ENCODE measurements at places on chromosomes 3 and 15.

- no peak for DNase-seq
These were observed 235.4 kb downstream of the PYDC2 start for GRCh38 chr3:191696348-191696747.

DNA sequence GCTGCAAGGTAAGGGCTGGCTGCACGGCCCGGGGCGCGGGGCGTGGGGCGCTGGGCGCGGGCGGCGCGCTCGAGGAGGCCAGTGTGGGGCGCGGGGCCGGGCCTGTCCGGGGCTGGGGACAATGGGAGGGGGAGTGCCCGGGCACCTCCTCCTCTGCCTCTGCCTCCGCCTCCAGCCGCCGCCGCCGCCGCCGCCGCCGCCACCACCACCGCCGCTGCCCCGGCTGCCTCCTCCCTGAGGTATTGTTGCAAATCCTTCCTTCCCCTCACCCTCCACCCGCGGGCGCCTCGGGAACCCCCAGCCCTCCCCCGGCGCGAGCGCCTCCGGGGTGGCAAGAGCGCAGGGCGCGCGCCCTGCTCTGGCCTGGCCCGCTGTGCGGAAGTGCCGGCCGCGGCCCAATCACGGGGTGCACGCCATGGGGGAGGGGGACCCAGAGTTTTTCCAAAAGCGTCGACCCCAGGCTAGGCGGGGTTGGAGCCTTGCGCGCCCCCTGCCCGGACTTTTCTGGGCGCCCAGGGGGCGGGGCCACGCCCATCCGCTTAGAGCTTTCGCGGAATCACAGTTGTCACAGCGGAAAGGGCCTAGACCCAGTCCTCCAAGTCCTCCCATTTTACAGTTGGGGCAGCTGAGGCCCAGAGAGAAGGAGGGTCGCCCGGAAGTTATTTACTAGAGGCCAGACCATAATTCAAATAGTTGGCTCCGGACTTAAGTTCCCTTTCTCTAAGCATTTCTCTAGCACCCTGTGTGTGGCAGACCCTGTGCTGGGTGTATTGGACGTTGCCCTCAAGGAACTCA lies at the start of gene LPP:
LPP (plus strand) TSS at position 144 of the 795 bp plus-strand sequence. CDS start 251,964 bp downstream, outside the sequence.
- peak; percentile 90 for DNase-seq

GRCh38 chr3:195286115-195286872 lies 15.3 kb upstream of the XXYLT1 start:
- DNase-seq = no peak

- no peak for DNase-seq
These were observed 9.8 kb downstream of the KCNMB2 start for GRCh38 chr3:178546079-178546478.

GRCh38 chr3:195159814-195160165 lies 111.2 kb downstream of the XXYLT1 start:
- no peak for DNase-seq

GRCh38 chr3:139238281-139239030 lies 105.4 kb upstream of the MRPS22 start:
- DNase-seq = no peak

DNA sequence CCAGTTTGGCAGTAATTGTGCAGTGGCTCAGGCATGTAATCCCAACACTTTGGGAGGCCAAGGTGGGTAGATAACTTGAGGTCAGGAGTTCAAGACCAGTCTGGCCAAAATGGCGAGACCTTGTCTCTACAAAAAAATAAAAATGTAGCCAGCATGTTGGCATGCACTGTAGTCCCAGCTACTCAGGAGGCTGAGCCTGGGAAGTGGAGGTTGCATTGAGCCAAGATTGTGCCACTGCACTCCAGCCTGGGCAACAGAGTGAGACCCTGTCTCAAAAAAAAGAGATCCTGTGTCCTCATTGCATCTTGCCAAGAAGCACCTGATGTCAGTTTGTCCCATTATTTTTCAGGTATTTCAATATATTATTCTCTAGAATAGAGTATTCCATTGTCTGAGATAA lies 61.8 kb downstream of the CRTC3 start:
- DNase-seq = no peak

- no peak for DNase-seq
These were observed 56.2 kb upstream of the PTPRG start for GRCh38 chr3:61505197-61505596.

GRCh38 chr15:39333393-39333792 lies 247.5 kb upstream of the THBS1 start:
- DNase-seq = no peak

- DNase-seq = peak; percentile 85
These were observed 217.1 kb upstream of the TPRG1 start for GRCh38 chr3:188954590-188955208.

- DNase-seq = no peak
These were observed 3.9 kb downstream of the NSUN3 start for GRCh38 chr3:94066506-94067500.

DNA sequence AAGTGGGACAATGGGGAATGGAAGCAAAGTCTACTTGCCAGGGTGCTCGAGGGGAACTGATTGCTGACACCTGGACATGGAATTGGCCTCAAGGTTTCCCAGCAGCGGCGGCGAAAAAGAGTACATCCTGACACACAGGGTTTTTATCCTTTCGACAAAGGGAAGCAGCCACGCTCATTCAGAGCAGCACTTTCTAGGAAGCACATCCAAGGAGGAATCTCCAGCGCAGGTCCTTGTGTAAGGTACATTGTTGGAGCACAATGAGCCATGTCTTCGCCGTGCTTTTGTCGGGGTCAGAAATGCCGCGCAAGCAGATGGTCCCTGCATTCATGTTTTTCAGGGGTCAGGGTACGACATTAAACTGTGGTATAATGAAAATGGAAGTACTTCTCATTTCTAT lies 16.8 kb downstream of the CACNA1D start:
- DNase-seq = no peak

GRCh38 chr3:184448321-184449160 lies 68.7 kb downstream of the CHRD start:
- DNase-seq = no peak

DNA sequence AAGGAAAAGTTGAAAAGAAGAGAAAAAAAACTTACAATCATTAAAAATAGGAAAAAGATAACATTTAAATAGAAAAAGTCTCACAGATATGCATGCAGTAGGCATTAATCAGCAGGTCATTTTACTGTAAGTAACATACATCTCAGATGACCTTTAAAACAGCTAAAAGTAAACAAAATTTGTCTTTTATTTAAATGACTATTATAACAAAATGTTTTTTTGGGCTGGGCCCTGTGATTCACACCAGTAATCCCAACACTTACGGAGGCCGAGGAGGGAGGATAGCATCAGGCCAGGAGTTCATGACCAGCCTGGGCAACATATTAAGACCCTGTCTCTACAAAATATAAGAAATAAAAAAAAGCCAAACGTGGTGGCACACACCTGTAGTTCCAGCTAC lies 14.7 kb downstream of the IQGAP1 start:
- no peak for DNase-seq

Data from activated T-cell treated with anti-CD3 and anti-CD28 coated beads, Interleukin-2, amount 50 U/mL, for 72 hours (primary cell).